ENCODE measurements at places on chromosomes 2 and 18. TPM values are rescaled to one million over a fixed set of nuclear protein-coding genes. Genes with fewer than 3 reads are reported as not detected.

CPO gene
- polyA plus RNA-seq = not detected

TPO gene
- polyA plus RNA-seq = not detected

REG3G gene
- polyA plus RNA-seq = not detected

- no peak for DNase-seq
- peaks cover 9% of the 10 kb centered on the region for H3K36me3 ChIP-seq
- no peaks in the 10 kb centered on the region for H3K27me3 ChIP-seq
- peaks cover 95% of the 10 kb centered on the region for H3K4me1 ChIP-seq
Observed at GRCh38 chr2:47068981-47069627, 86.0 kb downstream of the STPG4 start.

GRCh38 chr2:48104418-48104817, 198.1 kb upstream of the FBXO11 start:
- no peak for DNase-seq
- no peaks in the 10 kb centered on the region for H3K27me3 ChIP-seq
- no peak overlapping the region for H3K27ac ChIP-seq
- peaks cover 17% of the 10 kb centered on the region for H3K4me1 ChIP-seq
- H3K4me3 ChIP-seq = no peak overlapping the region
